ENCODE measurements at places on chromosomes 2 and 18.

GRCh38 chr2:165197346-165197745 lies 6.5 kb downstream of the SCN3A start:
- no peak for DNase-seq

- DNase-seq: no peak
Observed at GRCh38 chr2:38433607-38433975, 56.5 kb upstream of the ATL2 start.

GRCh38 chr18:34913837-34914661 lies 127.2 kb upstream of the MAPRE2 start:
- no peak for DNase-seq

DNA sequence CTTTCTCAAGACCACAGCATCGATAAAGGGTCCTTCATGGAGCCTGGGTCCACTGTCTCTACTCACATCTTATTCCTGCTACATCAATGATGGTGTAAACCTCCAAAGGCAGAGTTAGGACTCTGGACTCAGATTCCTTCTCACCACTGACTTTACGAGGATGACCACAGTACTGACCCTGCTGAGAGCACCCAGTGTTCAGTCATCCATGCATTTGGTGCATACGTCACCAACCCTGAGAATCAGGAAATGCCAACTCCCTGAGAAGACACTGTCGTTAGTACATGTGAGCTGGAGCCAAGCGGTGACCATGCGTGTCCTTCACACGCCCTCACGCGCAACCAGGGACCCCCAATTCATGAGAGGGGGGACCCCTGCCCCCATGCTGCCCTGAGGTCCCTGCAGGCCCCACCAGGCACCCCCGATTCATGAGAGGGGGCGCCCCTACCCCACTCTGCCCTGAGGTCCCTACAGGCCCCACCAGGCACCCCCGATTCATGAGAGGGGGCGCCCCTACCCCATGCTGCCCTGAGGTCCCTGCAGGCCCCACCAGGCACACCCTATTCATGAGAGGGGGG lies 178.4 kb upstream of the TPO start:
- no peak for DNase-seq

DNA sequence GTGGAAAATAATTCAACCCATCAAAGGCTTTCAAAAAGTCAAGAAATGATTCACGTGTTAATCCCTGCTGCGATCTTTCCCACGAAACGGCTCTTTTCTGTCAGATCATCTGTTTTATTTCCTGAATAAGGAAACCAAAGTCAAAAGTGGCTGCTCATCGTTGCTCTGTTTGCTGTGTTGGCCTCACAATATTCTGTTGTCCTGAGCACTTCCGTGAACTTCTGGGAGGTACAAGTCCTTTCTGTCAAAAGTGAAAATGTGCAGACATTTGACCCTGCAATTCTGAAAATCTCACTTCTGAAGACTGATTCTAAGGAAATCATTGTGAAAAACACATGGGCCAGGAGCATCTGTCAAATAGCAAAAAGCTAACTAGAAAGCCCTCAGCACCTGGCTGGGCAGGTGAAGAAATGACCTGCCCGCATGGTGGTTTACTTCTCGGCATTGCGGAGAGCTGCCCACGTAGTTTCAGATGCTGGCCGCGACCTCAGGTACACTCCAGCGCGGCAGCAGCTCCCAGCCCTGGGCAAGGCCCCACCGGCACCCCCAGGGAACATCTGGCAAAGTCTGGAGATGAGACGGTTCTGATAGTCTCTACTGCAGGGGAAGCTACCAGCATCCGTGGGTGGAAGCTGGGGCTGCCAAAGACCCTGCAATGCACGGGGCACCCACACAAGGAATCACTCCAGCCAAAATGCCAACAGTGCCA lies 31.9 kb upstream of the GPC1 start:
- no peak for DNase-seq

DNA sequence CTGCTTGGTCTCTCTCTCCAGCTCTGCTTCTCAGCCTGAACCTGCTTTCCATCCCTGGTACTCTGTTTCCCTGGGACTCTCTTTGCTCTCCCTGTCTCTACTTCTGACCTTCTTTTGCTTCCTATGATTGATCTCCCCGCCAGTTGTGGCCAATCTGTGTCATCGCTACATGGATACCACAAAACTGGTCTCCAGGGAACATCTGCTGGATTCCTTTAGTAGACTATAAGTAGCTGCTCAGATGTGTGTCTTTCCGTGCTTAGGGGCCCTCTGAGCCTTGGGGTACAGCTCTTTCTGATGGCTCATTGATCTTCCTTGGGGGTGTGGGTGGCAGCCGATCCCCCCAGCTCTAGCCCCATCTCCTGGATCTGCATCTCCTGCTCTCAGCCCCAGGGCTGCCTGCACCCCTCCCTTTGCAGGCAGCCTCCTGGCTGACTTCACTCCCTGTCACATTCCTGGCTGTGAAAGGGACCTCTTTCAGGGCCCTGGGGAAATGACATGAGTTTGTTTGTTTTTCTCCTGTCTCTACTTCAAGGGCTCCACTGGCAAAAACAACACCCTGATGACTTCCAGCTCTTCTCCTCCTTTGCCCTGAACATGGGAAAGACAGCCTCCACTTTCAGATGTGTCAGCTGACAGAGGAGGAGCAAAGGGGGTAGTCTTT lies 333.7 kb downstream of the CYP26B1 start:
- no peak for DNase-seq

DNA sequence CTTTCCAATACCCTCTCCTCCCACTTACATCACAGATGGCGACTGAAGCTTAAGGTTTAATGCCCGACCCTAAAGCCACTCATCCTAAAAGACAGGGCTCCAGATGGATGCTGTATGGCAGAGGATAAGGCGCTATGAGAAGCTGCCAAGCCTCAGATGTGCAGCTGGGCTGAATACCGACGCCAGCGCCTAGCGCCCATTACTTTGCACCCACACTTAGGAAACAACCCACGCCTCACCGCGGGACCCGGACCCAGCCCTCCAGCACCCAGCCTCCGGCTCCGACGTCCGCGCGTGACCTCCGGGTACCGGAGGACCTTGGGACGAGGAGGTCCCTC lies 335 bp downstream of the TRAK2 start:
- DNase-seq: no peak

DNA sequence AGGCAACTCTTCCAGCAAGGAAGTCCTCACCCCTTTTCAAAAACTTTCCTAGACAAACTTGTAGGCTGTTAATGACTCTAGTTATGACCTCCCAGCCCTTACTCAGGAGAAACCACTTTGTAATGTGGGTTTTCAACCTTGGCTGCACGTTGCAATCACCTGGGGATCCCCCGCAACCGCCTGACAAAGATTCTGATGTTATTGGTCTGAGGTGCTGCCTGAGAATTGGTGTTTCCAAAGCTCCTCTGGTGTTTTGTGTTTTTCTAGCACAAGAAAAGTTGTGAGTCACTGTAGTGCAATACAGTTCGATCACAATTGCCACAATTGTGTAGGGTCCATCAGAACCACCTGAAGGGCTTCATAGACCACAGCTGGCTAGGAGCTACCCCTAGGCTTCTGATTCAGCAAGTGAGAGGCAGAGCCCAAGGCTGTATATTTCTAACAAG lies 121.6 kb downstream of the SP100 start:
- DNase-seq: no peak

- no peak for DNase-seq
Observed at GRCh38 chr2:188797371-188797770, 176.8 kb upstream of the COL3A1 start.

DNA sequence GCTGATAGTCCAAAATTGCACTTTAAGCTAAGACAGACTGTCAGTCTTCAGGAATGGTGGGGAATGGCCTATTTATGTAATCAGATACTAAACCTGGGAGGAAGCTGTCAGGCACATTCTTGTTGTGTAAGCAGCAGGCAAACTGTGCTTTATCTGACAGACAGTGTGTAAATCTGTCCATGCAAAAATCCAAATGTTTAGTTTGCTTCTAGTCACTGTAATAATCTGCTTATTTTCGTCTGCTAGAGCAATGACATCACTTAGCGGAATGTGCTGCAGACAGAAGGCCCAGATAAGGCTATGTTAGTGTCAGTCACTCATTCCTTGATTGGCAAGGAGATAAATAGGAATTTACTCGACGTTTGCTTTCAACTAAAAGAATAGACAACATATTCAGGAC lies 263.5 kb downstream of the ZNF407 start:
- peak; percentile 9 for DNase-seq

DNA sequence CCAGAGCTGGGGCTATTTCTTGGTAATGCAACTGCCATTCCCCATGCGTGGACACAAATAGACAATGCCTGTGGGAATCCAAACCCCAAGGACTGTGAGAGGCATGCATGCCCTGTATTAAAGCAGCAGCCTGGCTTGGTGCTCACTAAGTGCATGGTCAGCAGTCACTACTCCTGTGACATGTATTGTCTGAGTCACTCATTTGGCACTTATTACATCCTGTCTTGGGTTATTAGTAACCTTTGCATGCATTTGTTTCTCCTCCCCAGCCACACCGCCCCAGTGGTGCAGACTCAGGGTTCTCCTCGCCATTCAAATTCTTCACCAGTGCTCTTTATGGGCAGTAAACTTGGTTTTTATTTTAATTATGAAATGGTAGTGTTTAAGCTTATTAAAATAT lies 30.2 kb downstream of the PRKCE start:
- no peak for DNase-seq

- no peak for DNase-seq
Observed at GRCh38 chr18:31204166-31204565, 41.5 kb upstream of the DSC1 start.

DNA sequence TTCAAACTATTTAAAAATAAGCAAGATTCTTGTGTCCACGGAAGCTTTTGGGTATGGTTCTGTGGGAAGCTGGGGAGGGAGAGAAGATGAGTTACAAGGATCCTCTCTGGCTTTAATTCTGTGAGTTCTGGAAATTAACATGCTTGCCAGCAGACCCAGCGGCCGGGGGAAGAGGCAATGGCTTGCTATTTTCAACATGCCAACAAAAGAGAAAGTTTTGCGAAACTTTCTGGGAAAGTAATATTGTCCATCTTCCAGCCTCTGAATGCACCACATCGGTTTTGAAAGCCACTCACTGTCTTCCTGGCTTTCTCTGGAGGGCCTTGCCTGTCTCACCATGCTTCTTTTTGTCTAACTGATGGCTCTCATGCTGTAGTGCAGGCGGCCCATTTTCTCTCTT lies 85.7 kb downstream of the EN1 start:
- no peak for DNase-seq

- DNase-seq: no peak
Observed at GRCh38 chr18:45782662-45783061, 42.8 kb upstream of the SIGLEC15 start.

DNA sequence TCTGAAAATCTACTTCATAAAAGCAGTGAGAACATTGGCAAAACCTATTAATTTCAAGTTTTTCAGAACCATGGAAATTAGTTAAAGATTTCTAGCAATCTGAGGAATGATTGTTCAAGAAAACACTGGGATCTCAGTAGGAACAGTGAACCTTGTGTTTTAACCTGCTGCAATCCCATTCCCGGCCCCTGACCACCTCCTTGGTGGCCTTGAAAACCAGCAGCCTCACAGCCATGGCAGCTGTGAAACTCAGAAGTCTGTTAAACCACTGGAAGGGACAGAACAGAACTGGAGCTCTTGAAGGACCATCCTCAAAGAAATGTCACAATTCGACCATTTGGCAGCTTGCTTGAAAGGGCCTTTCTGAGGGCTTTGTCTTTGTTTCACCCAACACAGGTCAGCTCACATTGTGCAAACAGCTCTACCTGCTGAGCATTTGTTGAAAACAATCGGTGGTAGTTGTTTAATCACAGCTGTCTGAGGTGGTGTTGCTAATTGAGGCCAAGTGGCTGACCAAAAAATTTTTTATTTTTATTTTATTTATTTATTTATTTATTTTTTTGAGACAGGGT lies 25.8 kb downstream of the NEDD4L start:
- DNase-seq: no peak

GRCh38 chr2:236177967-236178889 lies 10.0 kb upstream of the GBX2 start:
- peak; percentile 73 for DNase-seq

Data from K562 (cell line).